ENCODE measurements at places on chromosomes 2 and 18.
A peak's percentile ranks its signal among the peaks of the same experiment; 100 is the strongest.

DNA sequence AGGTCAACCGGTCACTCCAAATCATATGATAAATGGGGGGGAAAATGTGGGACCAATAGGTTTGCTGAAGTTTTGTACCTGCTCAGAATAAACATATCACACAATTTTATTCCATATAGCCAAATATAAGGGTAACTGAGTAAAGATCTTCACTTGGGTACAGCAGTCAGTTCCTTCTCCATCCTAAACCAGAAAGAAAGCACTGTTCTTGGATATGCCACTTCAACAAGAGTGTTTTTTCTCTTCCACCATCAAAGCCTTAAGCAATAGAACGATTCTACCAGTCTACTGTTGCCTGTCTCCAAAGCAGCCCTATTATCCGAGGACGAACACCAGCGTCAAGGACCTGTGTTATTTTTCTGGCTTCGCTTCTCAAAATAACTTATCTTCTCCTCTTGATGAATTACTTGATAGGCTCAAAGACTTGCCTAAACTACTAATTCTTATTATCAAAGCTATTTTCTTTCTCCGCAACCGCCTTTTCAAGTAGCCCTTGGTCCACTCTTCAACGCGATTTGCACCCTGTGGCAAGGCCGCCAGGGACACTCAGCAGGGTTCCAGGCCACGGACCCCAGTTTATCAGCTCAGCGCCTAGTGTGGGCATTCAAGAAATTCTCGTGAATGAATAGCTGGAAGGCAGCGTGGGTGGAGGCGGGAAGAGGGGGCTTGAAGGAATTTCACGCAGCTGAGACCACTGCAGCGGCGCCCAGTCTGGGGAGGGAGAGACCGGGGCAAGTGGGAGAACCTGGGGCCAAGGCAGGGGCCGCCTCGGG is 646 bp downstream of the ALS2 start:
- no peak for DNase-seq

DNA sequence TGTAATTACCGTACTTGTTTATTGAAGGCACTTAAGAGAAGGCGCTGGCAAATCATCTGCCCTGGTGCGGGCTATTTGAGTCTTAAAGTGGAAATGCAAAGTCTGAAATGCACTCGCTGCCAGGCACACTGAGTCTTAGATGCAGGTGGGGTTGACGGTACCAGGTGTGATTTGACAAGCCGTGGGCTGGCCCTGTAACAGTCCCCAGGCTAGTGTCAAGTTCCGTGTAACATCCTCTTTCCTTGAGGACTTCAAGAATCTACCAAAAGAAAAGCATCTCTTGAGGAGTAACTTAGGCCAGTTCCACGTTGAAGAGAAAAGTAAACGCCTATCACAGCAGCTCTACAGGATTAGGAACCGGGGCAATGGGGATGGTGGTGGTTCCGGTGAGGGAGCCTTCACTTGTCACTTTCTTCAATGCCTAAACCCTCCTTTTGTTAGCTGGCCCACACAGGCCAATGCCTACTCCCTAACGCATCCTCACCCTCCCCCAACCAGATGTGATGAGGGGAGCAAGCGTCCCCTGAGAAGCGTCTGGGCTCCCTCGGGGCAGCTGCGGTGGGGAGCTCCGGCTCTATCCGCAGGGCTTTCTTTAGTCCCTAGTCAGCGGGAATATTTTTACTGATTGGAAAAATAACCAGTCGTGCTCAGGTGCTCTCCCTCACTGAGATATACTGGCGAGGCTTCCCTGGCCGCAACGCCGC is 1.5 kb upstream of the UGP2 start:
- DNase-seq: no peak

- DNase-seq: no peak
These were observed 17.2 kb upstream of the LYPD6B start for GRCh38 chr2:149021271-149021719.

DNA sequence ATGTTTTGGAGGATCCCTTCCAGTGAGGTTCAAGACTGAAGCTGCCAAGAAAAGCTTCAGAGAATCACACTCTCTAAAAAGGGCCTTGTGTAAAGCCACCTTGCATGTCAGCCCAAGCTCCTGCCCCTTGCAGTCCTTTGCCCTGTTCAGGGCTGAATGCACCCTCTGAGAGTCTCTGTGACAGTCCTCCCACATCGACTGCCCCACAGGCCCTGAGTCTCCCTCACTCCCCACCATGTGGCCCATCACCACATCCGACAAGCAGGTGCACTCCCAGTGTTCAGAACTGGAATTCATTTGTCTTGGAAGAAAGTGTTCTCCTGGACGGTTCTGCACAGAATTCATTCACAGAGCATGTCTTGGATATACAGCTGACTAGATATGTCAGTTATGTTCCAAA is 31.0 kb downstream of the BCL11A start:
- no peak for DNase-seq

GRCh38 chr2:241978670-241979069 is 109.1 kb downstream of the RTP5 start:
- no peak for DNase-seq

- DNase-seq: no peak
These were observed 109.0 kb downstream of the ACAA2 start for GRCh38 chr18:49704334-49704733.

GRCh38 chr18:57446322-57446721 is 11.1 kb downstream of the ONECUT2 start:
- DNase-seq: no peak

DNA sequence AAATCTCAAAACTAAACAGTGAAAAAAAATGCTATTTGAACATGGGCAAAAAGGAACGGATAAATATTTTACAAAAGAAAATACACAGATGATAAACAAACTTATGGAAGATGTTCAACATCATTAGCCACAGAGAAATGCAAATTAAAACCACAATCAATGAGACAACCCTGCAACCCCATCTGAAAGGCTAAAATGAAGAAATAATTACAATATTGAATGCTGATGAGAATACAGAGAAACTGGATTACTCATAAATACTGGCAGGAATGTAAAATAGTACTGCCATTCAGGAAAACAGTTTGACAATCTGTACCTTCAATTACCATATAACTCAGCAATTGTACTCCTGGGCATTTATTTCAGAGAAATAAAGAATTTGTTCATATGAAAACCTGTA is 193.1 kb upstream of the UBE2E3 start:
- no peak for DNase-seq

- DNase-seq: no peak
These were observed 49.3 kb downstream of the CIB4 start for GRCh38 chr2:26591619-26592505.

GRCh38 chr2:70643715-70644114 is 90.1 kb upstream of the TGFA start:
- DNase-seq: no peak

- DNase-seq: no peak
These were observed 33.5 kb downstream of the EPB41L3 start for GRCh38 chr18:5510135-5510846.

DNA sequence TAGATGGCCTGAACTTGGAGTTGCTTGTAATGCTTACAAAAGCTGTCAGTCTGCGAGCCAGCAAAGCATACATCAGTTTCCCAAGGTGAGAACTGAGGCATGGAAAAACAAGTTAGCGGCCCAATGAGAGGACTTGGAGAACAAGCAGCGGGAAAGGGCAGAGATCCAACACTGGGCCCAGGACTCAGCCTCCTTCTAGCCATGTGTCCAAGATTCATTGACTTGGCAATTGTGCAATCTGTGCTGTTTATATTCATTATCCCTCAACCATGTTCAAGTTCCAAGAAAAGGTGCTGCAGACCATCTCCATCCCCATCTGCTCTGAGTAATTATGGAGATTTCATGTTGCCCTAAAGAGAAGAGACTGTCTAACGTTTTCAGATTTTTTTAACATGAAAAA is 187.4 kb downstream of the ALK start:
- no peak for DNase-seq

- no peak for DNase-seq
These were observed 27.1 kb downstream of the COL5A2 start for GRCh38 chr2:189152483-189152882.

DNA sequence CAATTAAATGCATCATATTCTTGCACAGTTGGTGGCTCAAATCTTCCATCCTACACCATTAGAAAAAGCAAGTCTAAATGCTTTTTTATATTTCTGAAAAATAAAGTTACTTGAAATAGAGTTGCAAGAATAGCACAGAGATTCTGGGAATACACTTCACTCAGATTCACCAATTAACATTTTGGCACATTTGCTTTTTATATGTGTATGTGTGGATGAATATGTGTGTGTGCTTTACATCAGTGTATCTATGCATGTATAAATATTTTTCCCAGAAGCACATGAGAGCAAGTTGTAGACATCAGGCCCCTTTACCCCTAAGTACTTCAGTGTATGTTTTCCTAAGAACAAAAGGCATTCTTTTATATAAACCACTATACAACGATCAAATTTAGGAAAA is 27.6 kb upstream of the MSH2 start:
- DNase-seq: no peak

DNA sequence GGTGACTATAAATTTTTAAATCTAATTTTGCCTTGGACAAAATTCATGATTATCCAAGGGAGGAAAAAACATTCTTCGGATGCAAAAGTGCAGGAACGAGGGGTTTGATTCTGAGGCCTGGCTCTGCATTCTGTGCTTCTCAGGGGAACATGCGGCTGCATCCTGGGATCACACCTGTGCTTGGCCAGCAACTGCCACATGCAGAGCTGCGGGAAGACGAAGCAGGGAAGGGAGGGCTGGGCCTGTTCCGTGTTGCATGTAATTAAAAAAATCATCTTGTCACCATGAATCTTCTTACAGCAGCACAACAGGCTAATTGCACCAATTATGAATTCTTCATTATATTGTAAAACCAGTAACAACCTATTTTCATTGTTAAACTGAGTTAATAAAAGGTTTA is 158.0 kb upstream of the ALKAL2 start:
- DNase-seq: peak; percentile 20

GRCh38 chr2:238684362-238685326 is 163.2 kb upstream of the TWIST2 start:
- no peak for DNase-seq

- DNase-seq: no peak
These were observed 77.8 kb upstream of the SETBP1 start for GRCh38 chr18:44602845-44603244.

DNA sequence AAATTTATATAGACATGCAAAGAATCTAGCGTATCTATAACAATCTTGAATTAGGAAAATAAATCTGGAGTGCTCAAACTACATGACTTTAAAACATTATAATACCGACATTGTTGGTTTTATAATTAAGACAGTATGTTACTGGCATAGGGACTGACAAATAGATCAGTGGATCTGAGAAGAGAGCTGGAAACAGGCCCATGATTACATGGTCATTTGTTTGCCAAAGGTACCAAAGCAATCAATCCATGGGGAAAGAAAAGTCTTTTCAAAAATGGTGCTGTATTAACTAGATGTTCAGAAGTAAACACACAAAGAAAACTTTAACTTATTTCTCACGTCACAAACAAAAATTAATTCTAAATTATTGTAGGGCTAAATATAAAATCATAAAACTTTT is 124.2 kb downstream of the BCL2L11 start:
- no peak for DNase-seq

GRCh38 chr18:29488617-29489016 is 1311.7 kb upstream of the CDH2 start:
- no peak for DNase-seq

- DNase-seq: no peak
These were observed 966 bp upstream of the OXER1 start for GRCh38 chr2:42764901-42765300.

DNA sequence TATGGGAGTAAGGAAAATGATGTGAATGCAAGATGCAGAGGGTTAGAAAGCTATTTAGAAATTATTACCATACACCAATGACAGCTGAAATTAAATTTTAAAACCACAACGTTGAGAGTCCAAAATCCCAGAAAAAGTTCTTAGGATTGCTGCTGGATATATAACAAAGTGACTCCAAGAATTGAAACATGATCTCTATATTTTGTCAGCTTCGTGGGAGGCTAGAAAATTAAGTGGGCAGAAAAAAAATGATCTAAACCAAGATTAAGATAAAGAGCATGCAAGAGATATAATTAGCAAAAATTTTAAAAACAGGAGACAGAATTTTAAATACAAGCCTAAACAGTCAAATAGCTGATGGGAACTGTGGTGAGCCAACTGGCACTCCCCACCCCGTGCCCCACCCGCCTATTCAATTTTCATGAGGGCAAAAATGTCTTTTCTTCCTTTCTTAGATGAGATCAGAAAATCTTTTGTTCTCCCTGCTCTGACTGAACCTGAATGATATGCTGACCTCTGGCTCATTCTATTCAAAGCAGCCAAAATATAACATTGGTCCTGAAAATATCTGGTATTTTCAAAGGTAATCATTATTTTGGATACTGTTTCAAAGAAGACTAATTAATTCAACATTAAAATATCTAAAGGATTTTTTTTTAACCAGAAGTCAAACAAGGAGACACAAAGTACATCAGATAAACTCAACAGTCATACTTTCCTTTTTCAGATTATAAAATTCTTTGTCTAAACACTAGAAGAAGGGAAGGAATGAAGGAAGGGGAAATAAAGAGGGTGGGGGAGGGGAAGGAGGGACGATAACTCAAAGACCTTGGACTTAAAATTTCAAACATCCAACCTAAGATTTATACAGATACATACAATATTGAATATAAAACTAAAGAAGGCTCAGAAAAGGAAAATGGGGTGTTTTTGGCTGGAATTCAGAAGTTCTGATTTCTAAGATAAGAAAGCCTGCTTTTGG is 12.2 kb downstream of the KANSL3 start:
- no peak for DNase-seq

GRCh38 chr2:56671973-56672569 is 488.3 kb downstream of the CCDC85A start:
- no peak for DNase-seq

GRCh38 chr2:105857076-105857740 is 112.5 kb downstream of the NCK2 start:
- DNase-seq: no peak

DNA sequence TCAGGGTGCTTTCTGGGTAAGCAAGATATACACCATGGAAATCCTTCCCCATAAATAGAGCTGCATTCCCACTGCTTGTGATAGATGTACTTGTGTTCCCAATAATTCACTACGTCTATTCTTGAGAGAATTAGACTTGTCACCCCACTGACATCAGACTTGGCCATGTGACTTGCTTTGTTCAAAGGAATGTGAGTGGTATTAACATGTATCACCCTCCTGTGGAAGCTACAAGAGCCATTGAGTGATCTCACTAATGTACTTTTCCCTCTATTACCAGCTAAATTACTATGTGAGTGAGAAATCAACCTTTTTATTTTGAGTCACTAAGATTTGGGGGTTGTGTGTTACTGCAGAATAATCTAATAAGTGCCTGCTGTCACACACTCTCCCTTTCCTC is 176.0 kb downstream of the CCDC178 start:
- DNase-seq: no peak

DNA sequence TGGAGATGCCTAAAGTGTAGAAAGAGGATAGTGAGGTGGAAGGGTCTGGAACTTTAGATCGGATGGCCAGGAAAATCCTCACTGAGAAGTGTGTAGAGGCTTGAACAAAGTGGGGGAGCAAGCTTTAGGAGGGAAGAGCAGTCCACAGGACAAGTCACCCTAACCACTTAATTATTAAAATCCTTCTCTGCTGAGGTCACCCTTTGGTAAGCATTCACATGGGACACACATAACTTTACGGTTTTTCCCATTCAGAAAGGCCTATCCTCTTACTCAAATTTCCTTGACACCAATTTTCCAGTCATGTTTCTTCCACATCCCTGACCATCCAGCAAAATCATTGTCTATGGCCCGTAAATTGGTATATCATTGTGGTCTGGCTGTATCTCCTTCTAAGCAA is 31.0 kb upstream of the ZEB2 start:
- DNase-seq: no peak

GRCh38 chr2:219688560-219689445 is 61.4 kb downstream of the SLC4A3 start:
- DNase-seq: no peak

GRCh38 chr2:238299803-238300202 is 11.4 kb upstream of the PER2 start:
- DNase-seq: no peak
